A549 treated with RU486 at 1 μM for 4 hours (cell line): ENCODE measurements at places on chromosomes 7 and 10. TPM values are rescaled to one million over a fixed set of nuclear protein-coding genes. Genes with fewer than 3 reads are reported as not detected.

The TMEM273 gene
- not detected in 5 replicates for total RNA-seq

The DLX6 gene
- total RNA-seq, result 0.03 TPM in 1 of 5 replicates, not detected in the others

The TSPAN33 gene
- 5.9 to 7.1 TPM (median 6.6 TPM) in 5 replicates for total RNA-seq

The GSTO2 gene
- total RNA-seq, result 1.7 to 3.7 TPM (median 2.1 TPM) in 5 replicates

The SPDYE2 gene
- total RNA-seq, result not detected in 5 replicates

The MMD2 gene
- not detected in 5 replicates for total RNA-seq
